Effector CD8-positive, alpha-beta T cell (primary cell): ENCODE measurements at places on chromosomes 6 and 20.

- DNase-seq = no peak
Measured at GRCh38 chr6:126477678-126478077, 137.8 kb downstream of the CENPW start.

GRCh38 chr6:2175825-2176224 is 69.6 kb downstream of the GMDS start:
- DNase-seq = no peak

GRCh38 chr20:54680872-54681619 is 205.7 kb downstream of the DOK5 start:
- DNase-seq = no peak

GRCh38 chr6:127791779-127792528 is 108.9 kb downstream of the THEMIS start:
- no peak for DNase-seq

- no peak for DNase-seq
Measured at GRCh38 chr6:38542031-38542430, 97.7 kb downstream of the BTBD9 start.

DNA sequence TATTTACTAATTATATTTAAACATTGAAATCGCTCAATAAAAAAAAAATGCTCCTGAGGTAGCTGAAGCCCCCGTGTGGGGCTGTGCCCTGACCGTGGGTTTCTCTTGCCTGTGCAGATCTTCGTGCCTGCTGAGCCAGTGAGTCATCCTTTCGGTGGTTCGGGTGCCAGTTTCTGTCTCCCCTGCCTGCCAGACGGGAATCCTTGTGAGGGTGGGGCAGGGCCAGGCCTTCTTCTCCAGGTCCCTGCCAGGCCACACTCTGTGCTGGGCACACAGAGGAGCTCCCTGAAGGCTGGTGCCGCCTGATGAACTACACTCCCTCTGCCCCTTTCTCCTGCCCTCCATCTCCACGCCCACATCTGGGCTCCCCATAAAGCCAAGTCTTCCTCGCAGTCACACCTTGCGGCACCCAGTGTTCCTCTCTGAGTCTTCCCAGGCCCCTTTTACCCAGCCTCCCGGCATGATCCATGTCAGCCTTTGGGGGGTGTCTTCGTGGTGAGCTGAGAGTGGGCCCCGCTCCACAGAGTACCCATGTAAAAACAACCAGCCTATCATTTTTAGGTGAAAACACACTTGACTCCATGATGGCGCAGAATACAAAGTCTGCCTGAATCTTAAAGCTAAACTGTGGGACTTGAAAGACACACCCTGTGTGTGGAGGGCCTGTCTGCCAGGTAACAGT is 19.3 kb downstream of the FGD2 start:
- DNase-seq = no peak

DNA sequence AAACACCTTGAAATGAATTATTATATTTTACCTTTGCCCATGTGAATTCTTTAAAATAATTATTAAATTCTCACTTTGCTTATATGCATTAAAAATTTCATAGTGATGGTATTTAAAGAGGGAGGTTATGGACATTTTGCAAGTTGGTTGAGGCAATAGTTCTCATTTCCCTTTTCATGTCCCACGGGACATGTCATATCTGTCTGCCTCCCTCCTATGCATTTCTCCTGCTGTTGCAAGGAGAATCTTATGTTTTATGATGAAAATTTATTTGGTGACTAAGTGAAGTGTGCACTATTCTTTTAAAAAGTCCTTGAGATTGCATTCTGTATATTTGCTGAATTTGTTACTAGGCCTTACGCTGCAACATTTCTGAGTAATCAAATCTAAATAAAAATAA is 67.2 kb downstream of the UTRN start:
- DNase-seq = no peak

GRCh38 chr6:156689656-156690055 is 87.5 kb upstream of the ARID1B start:
- no peak for DNase-seq

GRCh38 chr6:151071295-151071694 is 168.5 kb upstream of the AKAP12 start:
- no peak for DNase-seq

DNA sequence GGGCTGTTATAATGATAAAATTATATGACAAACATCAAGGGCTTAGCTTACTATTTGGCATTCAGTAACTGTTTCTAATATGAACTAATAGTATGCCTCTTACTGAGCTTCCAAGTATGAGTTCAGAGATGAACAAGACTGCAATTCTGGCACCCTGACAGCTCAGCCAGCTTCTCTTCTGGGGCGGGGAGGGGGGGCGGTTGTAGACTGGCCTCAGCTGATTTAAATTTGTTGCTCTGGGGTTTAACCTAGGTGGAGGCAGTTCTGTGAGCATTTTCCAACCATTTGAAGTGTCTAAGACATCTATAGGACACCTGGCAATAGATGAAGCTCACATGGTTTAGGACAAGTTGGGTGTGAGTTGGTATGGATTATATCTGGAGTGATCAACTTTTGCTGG is 401.9 kb downstream of the QKI start:
- DNase-seq = no peak

- DNase-seq = no peak
Measured at GRCh38 chr6:105952772-105953690, 133.1 kb upstream of the PRDM1 start.

GRCh38 chr6:3798055-3798919 is 46.8 kb upstream of the PXDC1 start:
- no peak for DNase-seq

- no peak for DNase-seq
Measured at GRCh38 chr6:142635130-142635529, 309.8 kb downstream of the HIVEP2 start.

GRCh38 chr6:17036065-17036393 is 65.8 kb upstream of the STMND1 start:
- DNase-seq = no peak

DNA sequence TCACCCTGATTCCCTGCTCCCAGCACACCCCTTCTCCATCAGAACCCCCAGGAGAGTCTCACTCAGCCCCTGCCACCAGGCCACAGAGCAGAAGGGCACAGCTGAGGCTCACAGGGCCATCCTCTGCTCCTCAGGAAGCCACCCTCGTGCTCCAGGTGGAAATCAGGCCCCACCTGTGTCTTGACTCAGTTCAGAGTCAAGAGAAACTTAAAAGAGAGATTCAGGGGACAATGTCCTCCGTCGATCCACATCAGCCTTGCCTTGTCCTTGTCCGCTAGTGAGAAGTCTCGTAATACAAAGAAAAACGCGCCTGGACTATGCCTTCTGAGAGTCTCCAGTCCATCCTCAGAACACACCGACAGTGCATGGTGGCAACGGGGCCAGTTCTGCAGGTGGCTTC is 114.6 kb downstream of the SYNDIG1 start:
- DNase-seq = no peak
